Progenitor cell of endocrine pancreas (in vitro differentiated cells): ENCODE measurements at places on chromosomes 12 and 14.

GRCh38 chr12:108120863-108121165, 8.3 kb upstream of the WSCD2 start:
- no peaks in the 10 kb centered on the region for H3K36me3 ChIP-seq
- DNase-seq, result no peak
- H3K4me1 ChIP-seq, result no peaks in the 10 kb centered on the region
- H3K4me3 ChIP-seq, result no peak overlapping the region
- H3K27ac ChIP-seq, result no peak overlapping the region

- H3K27ac ChIP-seq, result peak overlapping the region; percentile 11
- DNase-seq, result no peak
- H3K4me1 ChIP-seq, result no peaks in the 10 kb centered on the region
- H3K36me3 ChIP-seq, result peaks cover 10% of the 10 kb centered on the region
- no peaks in the 10 kb centered on the region for H3K27me3 ChIP-seq
Measured at GRCh38 chr14:30651937-30652336, 29.8 kb downstream of the SCFD1 start.

DNA sequence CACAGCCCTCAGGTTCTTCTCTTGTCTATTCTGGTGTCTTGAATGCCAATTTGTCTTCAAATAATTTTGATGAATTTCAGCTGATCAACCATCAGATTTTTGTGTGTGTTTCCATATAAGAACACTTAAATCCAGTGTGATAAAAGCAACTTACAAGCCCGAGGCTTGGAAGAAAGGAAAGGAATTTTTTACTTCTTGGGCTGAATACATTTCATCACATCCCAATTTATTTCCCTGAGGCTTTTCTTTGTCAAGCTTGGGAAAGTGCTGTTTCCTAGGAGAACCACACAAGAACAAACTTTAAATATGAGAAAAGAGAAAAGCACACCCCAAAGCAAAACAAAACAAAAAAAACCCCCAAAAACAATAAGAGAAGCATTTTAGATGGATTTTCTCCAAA, 26.6 kb downstream of the GPRC5D start:
- no peak overlapping the region for H3K27ac ChIP-seq
- no peak for DNase-seq
- peaks cover 2% of the 10 kb centered on the region for H3K27me3 ChIP-seq
- H3K4me1 ChIP-seq, result no peaks in the 10 kb centered on the region
- no peak overlapping the region for H3K4me3 ChIP-seq

GRCh38 chr12:66159123-66159522, 10.7 kb downstream of the TMBIM4 start:
- H3K4me1 ChIP-seq, result no peaks in the 10 kb centered on the region
- no peak overlapping the region for H3K27ac ChIP-seq
- peaks cover 3% of the 10 kb centered on the region for H3K36me3 ChIP-seq
- no peaks in the 10 kb centered on the region for H3K27me3 ChIP-seq
- no peak for DNase-seq

- H3K27ac ChIP-seq, result no peak overlapping the region
- peaks cover 6% of the 10 kb centered on the region for H3K36me3 ChIP-seq
- H3K4me3 ChIP-seq, result no peak overlapping the region
- no peak for DNase-seq
Measured at GRCh38 chr14:50719911-50720759, 52.0 kb upstream of the SAV1 start.

GRCh38 chr12:132946246-132946820, 9.8 kb downstream of the ZNF605 start:
- no peak for DNase-seq
- no peak overlapping the region for H3K27ac ChIP-seq
- H3K4me3 ChIP-seq, result no peak overlapping the region
- H3K4me1 ChIP-seq, result no peaks in the 10 kb centered on the region

DNA sequence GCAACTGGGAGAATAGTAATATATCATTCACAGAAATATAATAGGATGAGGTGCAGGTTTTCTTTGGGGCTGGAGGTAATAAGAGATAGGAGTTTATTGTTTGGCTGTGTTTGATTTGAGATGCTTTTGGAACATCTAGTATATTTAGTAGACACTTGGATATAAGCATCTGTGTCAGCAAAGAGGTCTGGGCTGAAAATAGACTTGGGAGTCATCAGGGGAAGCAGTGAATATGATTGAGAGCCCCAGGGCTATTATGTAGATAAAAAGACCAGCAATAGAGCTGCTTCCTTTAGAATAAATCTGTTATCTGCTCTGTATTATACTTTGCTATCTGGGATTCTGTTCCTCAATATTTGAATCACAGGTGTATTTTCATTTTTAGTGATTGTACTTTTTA, 36.6 kb downstream of the SPATA7 start:
- no peak overlapping the region for H3K4me3 ChIP-seq
- no peak for DNase-seq
- peaks cover 28% of the 10 kb centered on the region for H3K36me3 ChIP-seq

- H3K27ac ChIP-seq, result no peak overlapping the region
- H3K4me3 ChIP-seq, result no peak overlapping the region
- no peaks in the 10 kb centered on the region for H3K27me3 ChIP-seq
- no peaks in the 10 kb centered on the region for H3K36me3 ChIP-seq
- no peaks in the 10 kb centered on the region for H3K4me1 ChIP-seq
- no peak for DNase-seq
Measured at GRCh38 chr14:63747846-63748245, 20.0 kb upstream of the SGPP1 start.

DNA sequence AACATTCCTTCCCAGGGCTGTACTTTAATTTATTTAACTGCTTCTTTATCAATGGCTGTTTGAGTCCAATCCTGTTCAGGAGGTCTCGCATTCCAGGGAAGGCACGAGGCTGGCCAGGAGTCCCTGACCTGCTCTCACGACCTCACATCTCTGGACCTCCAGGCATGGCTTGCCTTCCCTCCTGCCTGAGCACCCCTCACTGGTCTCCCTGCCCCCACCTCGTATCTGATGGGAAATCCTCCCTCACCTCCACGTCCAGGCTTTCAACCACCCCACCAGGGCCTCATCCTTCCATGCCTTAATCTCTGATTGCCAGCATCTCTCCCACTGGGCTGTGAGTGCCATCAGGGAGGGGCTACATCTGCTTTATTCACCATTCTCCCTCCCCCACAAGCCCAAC, 29.0 kb downstream of the PRKAB1 start:
- peaks cover 12% of the 10 kb centered on the region for H3K36me3 ChIP-seq
- H3K4me3 ChIP-seq, result no peak overlapping the region
- no peaks in the 10 kb centered on the region for H3K27me3 ChIP-seq
- H3K4me1 ChIP-seq, result peaks cover 7% of the 10 kb centered on the region
- peak overlapping the region; percentile 81 for H3K27ac ChIP-seq

DNA sequence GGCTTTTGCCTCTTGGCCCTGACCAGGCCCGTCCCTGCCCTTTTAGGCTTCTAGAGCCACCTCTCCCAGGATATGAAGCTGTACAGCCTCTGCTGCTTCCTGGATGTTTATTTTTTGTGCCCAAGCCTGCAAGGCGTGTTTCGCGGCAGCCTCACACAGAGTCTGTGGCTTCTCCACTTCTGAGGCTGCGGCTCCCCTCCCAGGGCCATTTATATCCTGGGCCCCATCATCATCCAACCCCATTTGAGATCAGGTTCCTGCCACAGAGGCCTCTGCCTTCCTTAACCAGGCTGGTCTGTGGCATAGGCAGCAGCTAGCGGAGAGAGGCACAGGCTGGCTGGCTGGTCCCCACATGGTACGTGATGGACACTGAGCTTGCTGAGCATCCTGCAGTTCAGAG, 114.1 kb upstream of the PWP1 start:
- peaks cover 13% of the 10 kb centered on the region for H3K27me3 ChIP-seq
- DNase-seq, result no peak
- no peak overlapping the region for H3K4me3 ChIP-seq
- no peak overlapping the region for H3K27ac ChIP-seq
- no peaks in the 10 kb centered on the region for H3K4me1 ChIP-seq

DNA sequence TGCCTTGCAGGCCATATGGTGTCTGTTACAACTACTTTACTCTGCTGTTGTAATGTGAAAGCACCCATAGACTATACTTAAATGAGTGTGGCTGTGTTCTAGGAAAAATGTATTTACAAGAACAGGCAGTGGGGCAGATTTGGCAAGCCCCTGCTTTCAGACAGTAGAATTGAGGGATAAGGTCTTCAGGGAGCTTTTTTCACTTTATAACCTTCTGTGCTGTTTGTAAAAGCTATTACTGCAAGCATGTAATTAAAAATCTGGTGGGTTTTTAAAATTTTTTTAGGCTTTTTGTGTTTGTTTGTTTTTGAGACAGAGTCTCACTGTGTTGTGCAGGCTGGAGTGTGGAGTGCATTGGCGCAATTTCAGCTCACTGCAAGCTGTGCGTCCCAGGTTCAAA, 73.9 kb downstream of the VEZT start:
- DNase-seq, result no peak
- H3K4me1 ChIP-seq, result no peaks in the 10 kb centered on the region
- peaks cover 36% of the 10 kb centered on the region for H3K36me3 ChIP-seq

GRCh38 chr12:25979059-25979458, 20.6 kb downstream of the RASSF8 start:
- H3K27ac ChIP-seq, result no peak overlapping the region
- peaks cover 20% of the 10 kb centered on the region for H3K4me1 ChIP-seq
- H3K27me3 ChIP-seq, result peaks cover 7% of the 10 kb centered on the region
- no peak for DNase-seq

GRCh38 chr14:99736603-99737371, 52.7 kb downstream of the CYP46A1 start:
- H3K27ac ChIP-seq, result peak overlapping the region; percentile 77
- peaks cover 27% of the 10 kb centered on the region for H3K27me3 ChIP-seq

- DNase-seq, result no peak
- H3K4me1 ChIP-seq, result peaks cover 19% of the 10 kb centered on the region
- H3K4me3 ChIP-seq, result no peak overlapping the region
- peaks cover 80% of the 10 kb centered on the region for H3K27me3 ChIP-seq
- H3K27ac ChIP-seq, result no peak overlapping the region
Measured at GRCh38 chr12:114671066-114671442, 12.9 kb downstream of the TBX3 start.

GRCh38 chr12:51152953-51153352, 20.0 kb downstream of the TFCP2 start:
- DNase-seq, result no peak
- H3K27me3 ChIP-seq, result no peaks in the 10 kb centered on the region
- H3K4me1 ChIP-seq, result no peaks in the 10 kb centered on the region
- peaks cover 1% of the 10 kb centered on the region for H3K36me3 ChIP-seq
